Naive thymus-derived CD4-positive, alpha-beta T cell (primary cell): ENCODE measurements at places on chromosomes 4 and X. TPM values are rescaled to one million over a fixed set of nuclear protein-coding genes. Genes with fewer than 3 reads are reported as not detected.

Gene TEX11
- not detected for total RNA-seq

Gene CSAG2
- total RNA-seq = not detected

Gene HPGDS
- total RNA-seq = 0.72 TPM

Gene HGFAC
- not detected in 2 replicates for total RNA-seq

Gene EDA2R
- not detected for total RNA-seq

Gene MAGEA9B
- not detected for total RNA-seq

- DNase-seq = no peak
These were observed 54.6 kb upstream of the PARM1 start for GRCh38 chr4:74878323-74878722.

DNA sequence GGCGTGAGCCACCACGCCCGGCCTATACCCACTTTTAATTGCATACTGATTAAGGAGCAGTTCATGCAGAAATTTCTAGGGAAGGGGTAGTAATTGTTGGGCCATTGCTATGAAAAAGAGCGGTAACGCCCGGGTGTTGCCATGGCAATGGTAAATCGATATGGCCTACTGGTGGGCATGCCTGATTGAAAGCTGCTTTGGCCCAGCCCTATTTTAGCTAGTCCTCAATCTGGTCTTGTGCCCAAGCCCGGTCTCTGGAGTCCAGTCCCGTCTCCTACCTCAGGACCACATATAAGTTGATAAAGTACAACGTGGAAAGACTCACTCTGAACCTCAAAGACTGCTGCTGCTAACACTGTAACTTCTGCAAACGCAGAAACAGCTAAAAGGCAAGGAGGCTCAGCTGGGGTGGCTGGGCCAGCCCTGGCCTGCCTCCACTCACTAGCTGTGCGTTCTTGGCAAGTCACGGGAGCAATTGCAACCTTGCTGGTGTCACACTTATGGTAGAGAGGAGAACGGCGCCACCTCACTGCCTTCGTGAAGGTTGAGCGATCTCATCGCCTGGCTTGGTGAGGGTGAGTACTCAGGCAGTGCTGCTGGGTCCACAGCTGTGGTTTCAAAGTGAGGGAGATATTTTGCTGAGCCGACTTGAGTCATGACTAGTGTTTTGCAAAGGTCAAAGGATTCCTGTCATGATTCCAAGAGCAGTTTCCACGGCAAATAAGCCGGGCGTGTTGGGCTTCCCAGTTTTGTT lies 57.0 kb upstream of the GRPEL1 start:
- DNase-seq = no peak

- DNase-seq = no peak
These were observed 5.9 kb downstream of the ZAR1 start for GRCh38 chr4:48495941-48496340.

GRCh38 chr4:1604181-1604705 lies 79.9 kb downstream of the FAM53A start:
- DNase-seq = no peak

- DNase-seq = no peak
These were observed 113.8 kb downstream of the ADRA2C start for GRCh38 chr4:3879681-3880614.

DNA sequence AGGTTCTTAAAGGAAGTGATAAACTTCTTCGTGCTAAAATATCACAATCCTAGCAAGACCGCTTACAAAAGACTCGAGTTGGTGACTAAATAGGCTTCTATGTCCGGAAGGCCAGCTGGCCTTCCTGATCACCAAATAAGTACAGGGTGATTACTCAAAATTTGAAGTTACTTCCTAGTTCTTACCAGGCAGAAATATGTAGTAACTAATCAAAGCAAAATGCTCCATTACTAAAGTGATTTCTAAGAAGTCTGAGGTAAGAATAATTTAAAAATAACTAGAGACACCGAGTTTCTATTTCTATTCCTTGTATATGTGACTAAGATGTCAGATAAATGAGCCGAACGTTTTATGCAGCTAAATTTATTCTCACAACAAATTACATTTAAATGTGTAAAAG lies 62.2 kb downstream of the NSUN7 start:
- no peak for DNase-seq

DNA sequence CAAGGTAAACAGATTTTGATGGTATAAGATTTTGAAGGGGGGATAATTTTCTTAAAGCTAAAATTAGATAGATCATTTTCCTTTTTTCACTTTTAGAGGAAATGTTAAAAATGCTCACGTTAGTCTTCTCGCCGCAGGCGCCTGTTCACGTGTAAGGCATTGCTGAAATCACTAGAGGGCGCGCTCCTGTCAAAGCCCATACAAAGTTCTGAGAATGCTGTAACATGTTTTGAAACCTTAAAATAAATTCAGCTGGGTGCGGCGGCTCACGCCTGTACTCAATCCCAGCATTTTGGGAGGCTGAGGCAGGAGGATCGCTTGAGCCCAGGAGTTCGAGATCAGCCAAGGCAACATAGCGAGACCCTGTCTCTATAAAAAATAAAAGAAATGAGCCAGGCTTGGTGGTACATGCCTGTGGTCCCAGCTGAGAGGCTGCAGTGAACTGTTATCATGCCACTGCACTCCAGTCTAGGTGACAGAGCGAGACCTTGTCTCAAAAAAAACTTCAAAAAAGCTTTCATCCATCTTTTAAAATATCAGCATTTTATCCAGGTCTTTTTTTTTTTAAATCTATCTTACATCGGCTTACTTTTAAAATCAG lies 138.0 kb downstream of the RBMX2 start:
- DNase-seq = peak; percentile 16

DNA sequence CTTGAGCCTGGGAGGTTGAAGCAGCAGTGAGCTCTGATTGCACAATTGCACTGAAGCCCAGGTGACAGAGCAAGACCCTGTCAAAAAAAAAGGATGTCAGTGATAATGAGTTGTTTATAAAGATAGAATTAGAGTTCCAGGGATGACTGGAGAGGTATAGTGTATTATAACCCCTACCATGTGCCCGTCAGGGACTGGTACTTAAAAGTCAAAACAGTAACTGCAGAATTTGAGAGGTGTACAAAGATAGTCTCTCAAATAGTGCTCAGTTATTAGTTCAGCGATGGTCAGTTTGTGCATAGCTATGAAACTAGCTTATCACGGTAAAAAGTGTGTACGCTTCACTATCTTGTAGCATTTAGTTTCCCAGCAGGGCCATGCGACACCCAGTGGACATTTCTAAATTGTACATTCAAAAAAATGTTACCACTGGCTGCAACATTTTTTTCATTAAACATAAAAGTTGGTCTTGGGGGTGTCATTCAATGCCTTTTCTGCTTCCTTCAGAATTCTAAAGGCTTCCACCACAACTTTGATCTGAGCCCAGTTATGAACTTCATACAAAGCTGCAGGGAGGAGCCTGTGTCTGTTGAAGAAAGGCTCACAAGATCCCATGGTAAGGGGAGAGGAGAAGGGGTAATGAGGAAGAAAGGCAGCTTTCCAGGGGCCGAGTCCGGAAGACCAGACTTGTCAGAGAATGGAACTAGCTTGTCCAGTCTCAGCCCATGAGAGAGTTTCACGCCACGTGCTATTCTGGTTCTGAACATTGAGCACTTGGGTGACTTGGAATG lies 9.2 kb upstream of the GYG2 start:
- peak; percentile 14 for DNase-seq
